NCI-H2029 treated with DMSO at 0.1 percent for 48 hours (cell line): ENCODE measurements at places on chromosomes 1 and 21.

DNA sequence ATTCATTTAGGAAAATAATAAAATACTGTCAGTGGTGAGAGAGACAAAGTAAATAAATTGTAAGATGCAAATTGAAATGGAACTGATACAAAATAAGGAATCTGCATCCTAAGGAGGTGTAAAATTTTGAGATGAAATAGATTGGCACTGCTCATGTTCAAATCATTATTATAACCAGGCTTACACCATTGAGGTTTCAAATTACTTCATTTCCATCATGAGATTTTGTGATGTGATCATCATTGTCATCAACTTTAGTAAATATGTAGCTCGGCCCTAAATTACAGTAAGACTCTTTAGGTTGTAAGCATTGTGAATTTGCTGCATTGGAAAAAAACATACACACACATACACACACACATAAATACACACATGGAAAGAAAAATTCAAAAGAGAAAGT lies 123.4 kb downstream of the SDCCAG8 start:
- no peak for DNase-seq

DNA sequence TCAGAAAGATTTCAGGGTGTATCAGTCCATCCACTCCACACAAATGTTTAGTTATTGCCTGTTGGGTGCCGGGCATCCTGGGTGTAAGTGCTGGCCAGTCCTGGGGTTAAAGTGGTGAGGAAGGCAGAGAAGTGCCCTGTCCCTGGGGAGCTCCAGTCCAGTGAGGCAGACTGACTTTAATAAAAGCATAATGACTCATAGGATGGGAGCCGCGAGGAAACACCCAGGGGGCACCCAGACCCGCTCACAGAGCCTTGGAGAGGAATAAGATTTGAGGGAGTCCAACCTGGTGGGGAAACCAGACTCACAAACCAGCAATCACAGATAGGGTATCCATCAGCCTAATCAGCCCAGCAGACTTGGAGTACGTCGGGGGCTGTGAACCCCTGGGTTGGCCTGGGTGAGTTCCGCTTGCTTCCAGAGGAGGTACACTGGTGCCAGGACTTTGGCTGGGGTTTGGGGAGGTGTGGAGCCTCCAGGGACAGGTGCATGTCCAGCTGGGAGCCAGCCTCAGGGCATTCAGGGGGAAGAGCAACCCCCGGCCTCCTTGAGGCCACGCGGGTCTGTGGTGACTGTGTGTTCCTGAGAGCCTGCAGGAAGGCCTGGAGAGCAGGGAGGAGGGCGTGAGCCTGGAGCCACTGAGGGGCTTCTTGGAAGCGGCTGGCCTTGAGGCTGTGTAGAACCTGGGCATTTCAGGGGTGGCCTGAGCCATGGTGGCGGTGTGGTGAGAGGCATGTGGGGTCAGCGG lies 3.7 kb downstream of the PEAR1 start:
- DNase-seq, result no peak

DNA sequence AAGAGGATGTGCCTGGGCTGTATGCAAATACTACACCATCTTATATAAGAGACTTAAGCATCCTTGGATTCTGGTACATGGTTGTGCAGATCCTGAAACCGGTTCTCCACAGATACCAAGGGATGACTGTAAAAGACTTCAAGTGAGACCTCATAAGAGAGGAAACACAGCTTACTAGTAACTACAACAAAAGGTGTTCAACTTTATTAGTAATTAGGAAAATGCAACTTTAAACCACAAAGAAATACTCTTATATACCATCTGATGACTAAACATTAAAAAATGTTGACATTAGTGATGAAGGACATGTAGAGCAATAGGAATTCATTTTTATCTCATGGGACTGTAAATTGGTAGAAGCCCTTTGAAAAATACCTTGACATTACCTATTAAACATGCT lies 102.7 kb downstream of the RASAL2 start:
- DNase-seq, result no peak

DNA sequence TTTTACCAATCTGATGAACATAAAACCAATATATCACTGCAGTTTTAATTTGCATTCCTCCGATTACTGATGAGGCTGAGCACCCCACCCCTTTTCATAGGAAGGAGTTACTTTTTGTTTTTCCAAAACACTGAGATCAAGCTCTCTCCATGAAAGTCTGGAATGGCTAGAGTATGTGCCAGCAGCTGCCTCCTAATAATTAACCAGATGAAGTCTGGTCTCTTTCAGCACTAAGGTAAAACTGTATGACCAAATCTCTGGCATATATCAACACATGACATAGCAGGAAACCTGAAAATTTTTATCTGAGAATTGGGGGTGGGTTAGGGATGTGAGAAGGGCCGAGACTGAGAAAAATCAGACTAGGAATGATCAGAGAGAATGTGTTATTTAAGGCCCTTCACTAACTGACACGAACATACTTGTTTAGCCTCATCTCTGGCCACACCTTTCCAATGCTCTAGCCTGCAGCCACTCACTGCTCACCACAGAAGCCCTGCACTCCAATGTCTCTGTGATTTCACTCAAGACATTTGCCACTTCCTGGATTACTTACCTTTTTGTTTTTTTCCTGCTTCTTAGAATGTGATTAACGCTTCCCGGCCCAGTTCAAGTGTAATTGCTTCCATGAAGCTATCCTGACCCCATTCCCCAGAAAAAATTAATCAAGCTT lies 34.7 kb downstream of the WASF2 start:
- DNase-seq, result no peak
